ENCODE measurements at places on chromosomes 6 and 20. TPM values are rescaled to one million over a fixed set of nuclear protein-coding genes. Genes with fewer than 3 reads are reported as not detected.

DNA sequence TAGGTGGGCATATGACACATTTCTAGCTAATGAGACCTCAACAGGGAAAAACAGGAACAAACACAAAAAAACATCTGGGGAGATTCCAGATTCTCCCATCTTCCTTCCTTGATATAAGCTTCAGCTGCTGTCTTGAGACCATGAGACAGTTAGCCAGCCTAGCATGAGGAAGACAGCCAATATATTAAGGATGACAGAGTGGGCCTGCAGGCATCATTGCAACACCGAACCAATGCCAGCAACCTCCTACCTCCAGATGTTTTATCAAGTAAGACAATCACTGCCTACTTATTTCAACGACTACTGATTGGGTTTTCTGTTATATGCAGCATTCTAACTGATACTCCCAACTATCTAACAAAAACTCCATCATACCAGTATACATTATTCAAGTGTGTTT is 119.0 kb downstream of the ISM1 start:
- no peaks in the 10 kb centered on the region for H3K4me1 ChIP-seq
- DNase-seq = no peak
- no peak overlapping the region for H3K4me3 ChIP-seq

GRCh38 chr6:157868835-157869234 is 45.8 kb downstream of the SNX9 start:
- DNase-seq = no peak
- H3K4me1 ChIP-seq = peaks cover 1% of the 10 kb centered on the region
- H3K27ac ChIP-seq = no peak overlapping the region
- H3K4me3 ChIP-seq = no peak overlapping the region

The SPATS1 gene
- not detected for total RNA-seq

The ENPP5 gene
- 8.4 TPM for total RNA-seq

The KCNK15 gene
- 3.5 TPM for total RNA-seq

The ZNF334 gene
- total RNA-seq = 10.3 TPM

The CARMIL1 gene
- 15.5 TPM for total RNA-seq

The TPBG gene
- total RNA-seq = 6.3 TPM

The RAMACL gene
- total RNA-seq = 1.3 TPM
